ENCODE measurements at places on chromosomes 2 and 18.

DNA sequence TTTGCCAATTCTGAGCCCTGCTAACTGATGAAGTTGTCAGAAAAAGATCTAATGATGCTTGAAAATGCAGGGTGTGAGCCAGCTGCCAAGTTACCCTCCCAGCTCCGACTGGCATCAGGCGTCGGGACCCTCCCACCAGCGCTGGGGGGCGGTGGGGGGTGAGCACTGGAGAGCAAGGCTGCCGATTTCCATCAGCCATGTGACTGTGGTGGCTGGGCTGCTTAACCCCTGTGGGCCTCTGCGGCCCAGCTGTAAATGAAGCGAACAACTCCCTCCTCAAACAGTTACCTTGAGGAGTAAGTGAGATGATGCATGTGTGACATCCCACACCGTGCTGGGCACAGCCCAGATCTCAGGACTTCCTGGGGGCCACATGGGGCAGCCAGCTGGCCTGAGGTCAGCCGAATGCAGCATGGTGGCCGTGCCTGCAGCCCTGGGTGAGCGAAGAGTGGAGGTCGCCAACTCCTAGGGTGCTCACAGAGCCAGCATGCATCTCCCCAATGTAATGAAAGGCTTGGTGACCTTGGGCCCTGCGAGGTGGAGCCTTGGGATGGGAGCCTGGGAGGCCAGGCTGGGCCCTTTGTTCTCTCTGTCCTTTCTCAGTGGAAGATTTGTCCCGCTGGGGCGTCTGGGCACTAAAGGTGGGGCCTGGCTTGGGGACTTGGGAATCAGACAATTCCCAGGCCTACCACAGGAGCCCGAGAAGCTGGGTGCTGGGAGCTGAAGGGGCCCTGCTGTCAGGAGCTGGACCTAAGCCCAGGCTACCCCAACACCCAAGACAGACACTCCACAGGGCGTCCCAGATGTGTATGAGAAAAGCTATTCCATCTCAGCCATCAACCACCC lies 25.1 kb downstream of the CIB4 start:
- no peak for DNase-seq

DNA sequence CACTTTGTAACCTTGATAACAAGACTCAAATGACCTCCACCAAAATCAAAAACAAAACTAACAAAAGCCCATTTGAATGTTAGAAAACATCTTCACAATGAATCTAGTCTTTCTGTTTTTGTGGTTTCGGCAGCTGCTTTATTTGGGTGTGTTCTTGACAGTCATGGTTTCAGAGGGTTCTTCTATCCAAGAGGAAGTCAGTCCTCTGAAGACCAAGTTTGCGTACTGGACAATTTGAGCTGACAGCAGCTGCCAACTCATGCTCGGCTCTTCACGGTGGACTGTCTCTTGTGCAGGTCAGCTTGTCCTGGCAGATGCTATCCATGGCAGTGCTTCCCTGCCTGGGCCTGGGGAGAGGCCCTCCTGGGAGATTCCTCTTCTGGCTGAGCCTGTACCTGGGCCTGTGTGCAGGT lies 91.0 kb downstream of the TMEM17 start:
- no peak for DNase-seq

DNA sequence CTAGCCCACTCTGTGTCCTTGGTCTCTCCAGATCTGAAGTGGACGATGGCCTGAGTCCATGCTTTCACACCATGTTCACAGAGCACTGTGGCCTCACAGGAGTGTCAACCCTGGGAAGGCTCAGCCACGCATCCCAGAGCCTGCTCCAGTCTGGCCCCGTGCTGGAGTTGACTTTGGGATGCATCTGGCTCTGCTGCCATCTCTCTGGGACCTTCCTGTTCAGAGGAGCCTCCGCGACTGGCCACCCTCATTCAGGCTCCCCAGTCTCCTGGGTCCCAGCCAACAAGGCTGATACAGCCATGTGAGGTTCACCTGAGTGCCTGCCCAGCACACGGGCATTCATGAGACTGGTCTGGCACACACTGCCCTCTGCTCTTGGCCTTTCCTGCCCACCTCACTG lies 199.7 kb upstream of the RAB6C start:
- DNase-seq = no peak

GRCh38 chr2:231648579-231649174 lies 56.0 kb downstream of the TEX44 start:
- no peak for DNase-seq

DNA sequence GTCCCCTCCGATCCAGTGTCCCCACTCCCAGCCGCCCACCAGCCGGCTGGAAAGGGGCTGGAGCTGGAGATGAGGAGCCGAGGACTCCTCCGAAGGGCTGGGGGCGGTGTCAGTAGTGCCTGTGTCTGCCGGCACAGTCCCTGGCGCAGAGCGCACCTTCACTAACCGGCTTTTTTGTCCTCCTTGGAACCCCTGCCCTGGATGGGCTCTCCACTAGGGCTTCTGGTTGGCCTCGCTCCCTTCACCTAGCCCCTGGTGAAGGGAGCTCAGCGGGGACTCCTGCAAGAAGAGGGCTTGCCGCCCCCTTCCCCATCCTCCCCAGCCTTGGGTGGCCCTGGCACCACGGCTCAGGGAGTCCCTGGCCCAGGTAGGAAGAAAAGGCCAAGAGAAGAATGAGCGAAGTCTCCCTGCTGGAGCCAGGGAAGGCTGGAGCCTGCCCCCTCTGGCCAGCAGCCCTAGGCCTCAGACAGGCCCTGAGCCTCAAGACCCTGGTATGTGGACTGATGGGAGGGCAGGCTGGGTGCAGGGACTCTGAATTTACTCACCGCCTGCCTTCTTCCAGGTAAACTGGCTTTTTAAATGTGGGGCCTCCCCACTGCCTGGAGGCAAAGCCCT lies 570 bp upstream of the ECEL1 start:
- no peak for DNase-seq
